ENCODE measurements at places on chromosomes 16 and 17. TPM values are rescaled to one million over a fixed set of nuclear protein-coding genes. Genes with fewer than 3 reads are reported as not detected.

The CDK3 gene
- total RNA-seq: 3.5 TPM

The TBX21 gene
- total RNA-seq: not detected

The DPEP3 gene
- total RNA-seq: not detected

The C16orf89 gene
- 0.17 TPM for total RNA-seq

The MT1F gene
- total RNA-seq: not detected

Data from bronchus fibroblast of lung (primary cell).